ENCODE measurements at places on chromosomes 1 and 21.

DNA sequence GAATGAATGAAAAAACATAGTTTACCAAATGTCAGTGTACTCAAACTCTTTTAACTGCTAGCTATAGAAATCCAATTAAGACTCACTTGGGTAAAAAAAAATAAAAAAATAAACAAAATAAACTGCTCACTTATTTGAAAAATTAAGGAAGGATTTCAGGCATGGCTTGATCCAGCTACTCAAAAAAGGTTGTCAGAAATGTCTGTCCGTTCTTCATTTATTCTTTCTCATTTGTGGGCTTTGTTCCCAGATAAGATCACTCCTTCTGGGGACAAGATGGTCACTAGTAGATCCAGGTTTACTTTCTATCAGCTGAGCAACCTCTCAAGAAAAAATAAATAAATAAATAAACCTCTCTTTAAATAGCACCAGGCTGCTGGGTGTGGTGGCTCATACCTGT, 26.1 kb upstream of the PAXBP1 start:
- no peak for DNase-seq

- no peak for DNase-seq
These were observed 85.9 kb downstream of the DPYD start for GRCh38 chr1:97834899-97835298.

DNA sequence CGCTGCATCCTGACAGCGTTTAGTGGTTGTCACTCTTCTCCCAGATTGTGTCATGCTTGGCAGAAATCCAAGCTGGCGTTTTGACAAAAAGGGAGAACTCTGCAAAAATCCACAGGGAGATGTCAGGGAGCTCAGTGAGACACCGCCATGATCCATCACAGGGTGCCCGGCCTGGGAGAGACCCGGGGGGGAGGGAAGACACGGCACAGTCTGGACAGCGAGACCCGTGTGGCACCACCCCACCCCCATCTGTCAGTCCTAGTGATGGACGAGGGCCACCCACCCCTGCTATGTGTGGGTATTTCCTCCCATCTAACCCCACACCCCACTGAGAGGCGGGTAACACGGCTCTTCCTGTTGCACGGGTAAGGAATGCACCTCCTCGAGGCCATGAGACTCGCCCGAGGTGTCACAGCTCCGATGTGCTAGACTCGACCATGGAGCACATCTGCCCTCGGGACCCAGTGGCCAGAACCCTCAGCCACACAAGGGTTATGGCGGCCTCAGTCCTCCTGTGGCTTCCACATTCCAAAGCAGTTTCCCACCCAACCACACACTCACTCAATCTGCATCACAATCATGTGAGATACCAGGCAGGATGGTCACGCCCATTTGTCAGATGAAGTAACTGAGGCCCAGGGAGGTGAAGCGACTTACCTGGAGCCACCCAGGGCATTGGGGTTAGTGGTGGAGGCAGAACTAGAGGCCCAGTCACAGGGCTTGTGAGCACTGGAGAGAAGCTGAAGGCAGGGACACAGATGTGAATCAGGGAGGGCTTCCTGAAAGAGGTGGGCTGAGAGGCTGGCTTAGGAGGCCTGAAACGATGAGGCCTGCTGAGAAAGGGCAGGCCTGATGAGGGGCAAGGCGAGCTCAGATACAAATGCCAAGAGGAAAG, 688.5 kb downstream of the MATN1 start:
- DNase-seq = no peak

DNA sequence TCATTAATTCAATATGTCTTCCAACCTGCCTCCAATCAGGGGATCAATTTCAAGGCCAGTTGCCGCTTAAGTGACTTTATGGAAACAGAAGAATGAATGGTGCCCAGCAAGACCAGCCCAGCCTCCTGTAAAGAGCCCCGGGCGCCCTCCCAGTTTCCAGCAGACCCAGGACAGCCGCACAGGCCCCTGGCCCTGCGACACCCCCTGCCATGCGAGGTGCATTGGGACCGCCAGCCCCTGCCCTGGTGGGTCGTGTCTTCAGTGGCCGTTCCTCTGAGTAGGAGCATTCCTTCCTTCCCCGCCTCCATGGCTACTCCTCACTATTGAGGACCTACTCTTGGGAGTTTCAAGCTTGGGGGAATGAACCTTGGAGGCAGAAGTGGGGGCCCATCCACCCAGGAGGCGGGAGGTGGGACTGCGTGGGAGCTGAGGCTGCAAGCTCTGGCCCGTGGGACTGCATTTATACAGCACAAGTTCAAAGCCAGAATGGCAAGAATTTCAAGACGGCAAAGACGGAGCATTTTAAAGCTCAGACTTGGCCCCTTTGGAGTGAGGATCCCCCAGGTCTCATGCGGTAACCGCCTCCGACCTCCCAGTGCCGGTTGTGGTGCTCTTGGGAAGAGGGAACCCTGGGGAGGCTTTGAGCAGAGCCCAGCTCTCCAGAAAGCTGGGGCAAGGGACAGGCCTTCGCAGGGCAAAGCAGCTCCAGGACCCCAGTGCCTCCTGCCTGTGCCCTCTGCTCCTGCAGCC, 73.1 kb upstream of the ACTRT2 start:
- DNase-seq = no peak

DNA sequence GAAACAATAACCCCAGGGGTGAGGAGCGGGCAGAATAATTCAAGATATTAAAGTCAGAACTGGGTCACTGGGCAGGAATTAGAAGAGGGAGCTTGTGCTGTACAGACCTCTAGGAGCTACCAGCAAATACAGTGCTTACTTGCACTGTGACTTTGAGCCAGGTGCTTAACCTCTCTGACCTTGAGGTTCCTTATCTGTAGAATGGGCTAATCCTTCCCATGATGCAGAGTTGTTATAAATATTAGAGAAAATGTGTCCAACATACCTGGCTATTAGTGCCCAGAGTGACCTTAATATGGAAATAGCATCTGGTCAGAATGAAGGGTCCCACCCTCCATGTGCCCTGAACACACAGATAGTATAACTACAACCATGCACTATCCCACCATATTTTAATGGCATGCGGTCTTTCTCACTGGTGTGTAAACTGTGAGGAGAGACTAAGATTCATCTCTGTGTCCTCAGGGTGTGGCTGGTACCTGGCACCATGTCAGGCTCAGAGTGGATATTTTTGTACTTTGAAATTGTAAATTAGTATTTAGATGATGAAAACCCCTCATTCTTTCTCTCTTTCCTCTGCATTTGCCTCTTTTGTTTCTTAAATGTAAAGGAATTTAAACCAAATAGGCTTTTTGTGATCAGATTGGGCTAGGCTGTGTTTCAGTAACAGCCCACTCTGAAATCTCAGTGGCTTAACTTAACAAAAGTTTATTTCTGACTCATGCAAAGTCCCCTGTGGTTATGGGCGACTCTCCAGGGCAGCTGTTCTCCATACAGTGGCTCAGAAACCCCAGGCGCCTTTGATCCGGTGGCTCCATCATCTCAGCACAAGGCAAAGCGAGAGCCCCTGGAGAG, 60.0 kb upstream of the ROR1 start:
- no peak for DNase-seq

GRCh38 chr1:155729031-155729898, 40.4 kb downstream of the DAP3 start:
- peak; percentile 21 for DNase-seq

GRCh38 chr1:154714052-154714623, 106.2 kb upstream of the ADAR start:
- DNase-seq = no peak

GRCh38 chr1:27557596-27558340, 46.2 kb downstream of the AHDC1 start:
- peak; percentile 11 for DNase-seq

DNA sequence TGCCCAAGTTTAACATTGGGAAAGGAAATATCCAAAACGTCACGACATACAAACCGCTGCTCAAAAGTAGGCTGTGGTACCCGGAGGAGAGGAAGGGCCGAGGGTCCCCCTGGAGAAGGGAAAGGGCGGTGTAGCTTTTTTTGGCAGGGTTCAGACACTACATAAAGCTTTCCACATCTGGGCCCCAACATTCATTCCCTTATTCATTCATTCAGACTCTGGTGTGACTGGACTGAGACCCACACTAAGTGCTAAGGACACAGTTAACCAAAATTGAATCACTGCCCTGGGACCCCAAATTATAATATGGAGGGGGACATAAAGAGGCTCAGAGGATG, 10.3 kb upstream of the COL8A2 start:
- no peak for DNase-seq

- no peak for DNase-seq
These were observed 25.1 kb upstream of the MYCL start for GRCh38 chr1:39926820-39927219.

GRCh38 chr1:93692983-93693591, 11.4 kb upstream of the BCAR3 start:
- peak; percentile 37 for DNase-seq

- DNase-seq = no peak
These were observed 134.4 kb downstream of the SDCCAG8 start for GRCh38 chr1:243390162-243390791.

- DNase-seq = no peak
These were observed 15.8 kb upstream of the RGS13 start for GRCh38 chr1:192620071-192620635.

DNA sequence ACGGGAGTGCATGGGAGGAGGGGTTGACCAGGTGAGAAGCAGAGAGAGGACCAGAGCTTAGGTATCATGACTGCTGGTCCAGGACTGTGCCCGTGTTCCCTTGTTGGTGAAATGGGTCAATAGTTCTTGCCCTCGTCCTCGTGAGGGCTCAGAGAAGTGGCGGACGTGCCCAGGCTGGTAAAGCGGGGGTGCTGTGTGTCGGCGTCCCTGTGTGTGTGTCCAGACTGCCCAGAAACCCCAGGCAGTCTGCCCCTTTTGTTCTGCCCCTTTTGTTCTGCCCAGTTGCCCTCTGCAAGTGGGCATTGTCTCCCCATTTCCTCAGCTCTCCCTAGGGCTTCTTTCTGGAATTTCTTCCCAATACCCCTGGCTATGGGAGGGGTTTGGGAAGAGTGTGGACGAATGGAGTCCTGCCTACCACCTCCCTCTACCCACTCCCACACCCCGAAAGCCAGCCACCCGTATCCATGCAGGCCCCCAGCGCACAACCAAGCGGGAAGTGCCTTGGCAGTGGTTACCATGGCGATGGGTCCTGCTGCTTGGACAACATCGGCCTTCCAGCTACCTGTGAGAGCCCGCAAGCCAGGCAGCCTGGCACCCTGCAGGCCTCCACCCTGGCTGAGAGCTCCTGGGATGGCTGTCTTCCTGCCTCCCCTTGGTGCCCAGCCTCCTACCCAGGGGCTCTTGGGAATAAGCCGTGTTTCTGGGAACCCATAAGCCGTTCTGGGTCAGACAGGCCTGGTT, 34.7 kb downstream of the ACOT11 start:
- no peak for DNase-seq

- no peak for DNase-seq
These were observed 1.1 kb downstream of the SKI start for GRCh38 chr1:2229037-2229864.

GRCh38 chr1:70499695-70500094, 88.6 kb downstream of the CTH start:
- no peak for DNase-seq

GRCh38 chr1:182998482-182998881, 24.7 kb upstream of the LAMC1 start:
- DNase-seq = no peak

DNA sequence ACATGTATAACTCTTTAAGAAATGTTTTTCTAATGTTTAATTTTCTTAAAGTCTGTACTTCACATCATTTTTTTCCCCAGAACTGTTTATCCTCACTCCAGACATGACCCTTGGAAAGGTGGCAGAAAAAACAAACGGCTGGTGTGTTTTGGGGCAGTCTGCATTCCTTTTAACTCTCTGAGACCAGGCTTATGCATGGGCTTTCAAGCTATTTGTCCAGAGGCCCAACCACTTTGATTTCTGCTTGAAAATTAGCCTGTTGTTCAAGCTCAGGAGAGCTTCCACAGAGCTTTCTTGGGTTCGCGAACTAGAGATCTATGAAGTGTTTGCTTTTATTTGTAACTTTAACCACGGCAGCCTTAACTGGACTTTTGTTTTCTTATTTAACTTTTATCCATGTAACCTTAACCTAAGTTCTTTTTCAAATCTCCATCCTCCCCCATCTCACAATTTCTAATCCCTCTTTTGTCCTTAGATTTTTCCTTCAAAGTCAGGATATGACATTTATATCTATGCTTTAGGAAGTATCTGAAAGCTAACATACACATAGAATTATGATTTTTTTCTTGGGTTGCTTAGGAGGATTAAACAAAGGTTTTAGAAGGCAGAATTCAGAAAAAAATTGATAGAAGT, 111.8 kb downstream of the FGGY start:
- no peak for DNase-seq

DNA sequence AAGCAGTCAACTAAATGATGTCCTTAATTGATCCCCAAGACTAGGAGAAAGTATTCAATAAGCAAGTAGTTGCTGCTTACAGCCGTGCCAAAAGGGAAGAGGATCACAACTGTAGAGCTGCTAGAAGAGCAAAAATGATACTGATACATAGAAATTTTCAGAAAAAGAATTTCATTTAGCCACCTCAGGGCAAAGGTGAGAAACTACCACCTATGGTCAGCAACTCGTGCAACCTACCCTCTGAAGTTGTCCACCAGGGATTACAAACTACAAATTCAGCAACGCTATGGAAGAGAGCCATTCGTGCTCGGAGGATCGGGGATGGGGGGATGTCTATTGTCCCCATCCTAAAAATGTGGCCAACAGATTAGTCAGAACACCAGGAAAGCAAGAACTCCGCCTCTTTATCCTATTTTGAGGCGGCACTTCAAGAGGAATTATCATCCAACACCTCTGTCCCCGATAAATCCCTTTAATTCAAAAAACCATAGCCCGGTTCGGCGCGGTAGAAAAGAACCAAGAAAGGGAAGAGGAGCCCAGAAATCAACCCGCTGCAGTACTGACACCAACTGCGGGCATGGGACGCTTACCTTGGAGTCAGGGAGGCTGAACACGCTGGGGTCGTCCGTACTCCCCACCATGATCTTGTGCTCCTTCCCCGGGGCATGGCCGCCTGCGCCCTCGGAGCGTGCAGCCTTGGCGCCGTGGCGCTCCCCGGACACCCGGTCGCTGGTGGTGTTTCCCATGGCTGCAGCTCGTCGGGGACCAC, 687 bp downstream of the PRKAB2 start:
- DNase-seq = no peak

- no peak for DNase-seq
These were observed 224.2 kb downstream of the DISC1 start for GRCh38 chr1:231850786-231851185.

DNA sequence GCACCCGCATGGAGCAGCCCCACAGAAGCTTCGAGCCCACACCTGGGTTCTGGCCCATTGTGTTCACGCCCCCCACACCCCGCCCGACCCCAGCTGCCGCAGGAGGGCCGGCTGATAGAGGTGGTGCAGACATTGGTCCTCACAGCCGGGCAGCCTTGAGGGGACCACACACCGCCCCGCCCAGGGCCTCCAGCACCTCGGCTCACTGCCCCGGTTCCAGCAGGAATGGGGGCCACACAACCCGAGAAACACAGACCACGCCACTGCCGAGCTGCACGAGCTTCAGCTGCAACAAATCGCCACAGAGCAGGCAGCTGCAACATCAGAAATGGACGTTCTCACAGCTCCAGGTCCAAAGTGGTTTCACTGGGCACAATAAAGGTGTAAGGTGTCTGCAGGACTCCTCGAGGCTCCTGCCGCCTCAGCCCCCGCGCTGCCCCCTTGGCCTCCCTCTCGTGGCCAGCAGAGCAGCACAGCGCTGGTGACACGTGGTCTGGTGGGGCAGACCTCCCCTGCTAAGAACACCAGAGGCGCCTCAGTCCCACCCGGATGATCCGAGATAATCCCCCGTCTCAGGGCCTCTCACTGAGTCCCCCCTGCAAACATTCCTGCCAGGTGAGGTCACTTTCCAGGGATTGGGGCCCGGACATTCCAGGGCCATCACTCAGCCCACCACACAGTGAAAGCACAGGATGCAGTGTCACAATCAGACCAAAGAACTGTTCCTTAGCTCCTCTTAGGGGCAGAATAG, 62.3 kb upstream of the ADARB1 start:
- DNase-seq = peak; percentile 85
